ENCODE measurements at places on chromosomes 4 and X.

- no peak for DNase-seq
Observed at GRCh38 chr4:89800012-89800516, 36.9 kb downstream of the SNCA start.

DNA sequence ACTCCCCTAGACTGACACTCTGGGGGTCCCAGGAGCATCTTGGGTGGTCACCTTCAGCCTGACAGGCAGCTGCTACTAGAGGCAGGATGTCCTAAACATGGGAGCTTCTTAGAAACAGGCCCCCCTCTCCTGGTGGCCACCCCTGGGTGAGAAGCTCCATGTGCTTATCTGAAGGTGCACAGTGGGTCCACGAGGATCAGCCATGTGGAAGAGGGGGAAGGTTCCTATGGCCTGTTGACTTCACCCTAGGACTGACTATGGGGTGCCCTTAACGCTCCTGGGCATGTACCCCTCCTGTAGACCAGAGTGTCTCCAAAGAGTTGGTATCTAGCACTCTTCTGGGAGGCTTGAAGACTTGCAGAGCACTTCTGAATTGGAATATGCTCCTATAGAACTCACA, 22.9 kb upstream of the WDR1 start:
- no peak for DNase-seq

- DNase-seq = no peak
Observed at GRCh38 chr4:41478518-41478917, 59.4 kb upstream of the LIMCH1 start.

DNA sequence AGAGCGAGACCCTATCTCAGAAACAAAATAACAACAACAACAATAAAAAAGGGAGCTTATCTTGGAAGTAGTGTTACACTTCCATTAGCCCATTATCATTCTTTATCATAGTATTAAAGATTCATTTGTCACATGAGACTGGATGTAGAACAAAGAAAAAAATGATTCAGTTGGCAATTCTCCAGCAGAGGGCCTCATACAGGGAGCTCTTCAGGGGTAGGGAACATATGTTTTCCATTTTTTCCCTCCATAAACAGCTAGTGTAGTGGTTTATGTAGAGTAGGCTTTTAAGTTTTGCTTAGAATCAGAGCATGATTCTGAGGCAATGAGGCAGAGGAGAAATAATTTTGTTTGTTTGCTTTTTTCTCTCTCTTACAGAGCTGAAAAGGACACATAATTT, 5.8 kb downstream of the CPE start:
- no peak for DNase-seq

DNA sequence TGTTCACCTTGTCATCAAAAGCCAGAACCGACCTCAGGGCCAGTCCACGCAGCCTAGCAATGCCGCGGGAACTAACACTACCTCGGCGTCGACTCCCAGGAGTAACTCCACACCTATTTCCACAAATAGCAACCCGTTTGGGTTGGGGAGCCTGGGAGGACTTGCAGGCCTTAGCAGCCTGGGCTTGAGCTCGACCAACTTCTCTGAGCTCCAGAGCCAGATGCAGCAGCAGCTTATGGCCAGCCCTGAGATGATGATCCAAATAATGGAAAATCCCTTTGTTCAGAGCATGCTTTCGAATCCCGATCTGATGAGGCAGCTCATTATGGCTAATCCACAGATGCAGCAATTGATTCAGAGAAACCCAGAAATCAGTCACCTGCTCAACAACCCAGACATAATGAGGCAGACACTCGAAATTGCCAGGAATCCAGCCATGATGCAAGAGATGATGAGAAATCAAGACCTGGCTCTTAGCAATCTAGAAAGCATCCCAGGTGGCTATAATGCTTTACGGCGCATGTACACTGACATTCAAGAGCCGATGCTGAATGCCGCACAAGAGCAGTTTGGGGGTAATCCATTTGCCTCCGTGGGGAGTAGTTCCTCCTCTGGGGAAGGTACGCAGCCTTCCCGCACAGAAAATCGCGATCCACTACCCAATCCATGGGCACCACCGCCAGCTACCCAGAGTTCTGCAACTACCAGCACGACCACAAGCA, 898 bp downstream of the UBQLN2 start:
- DNase-seq = peak; percentile 4

Data from naive B cell (primary cell).